NCI-H345 (cell line): ENCODE measurements at places on chromosomes 13 and 19.
A peak's percentile ranks its signal among the peaks of the same experiment; 100 is the strongest.

- DNase-seq, result no peak
Measured at GRCh38 chr13:95197548-95197947, 103.7 kb downstream of the ABCC4 start.

DNA sequence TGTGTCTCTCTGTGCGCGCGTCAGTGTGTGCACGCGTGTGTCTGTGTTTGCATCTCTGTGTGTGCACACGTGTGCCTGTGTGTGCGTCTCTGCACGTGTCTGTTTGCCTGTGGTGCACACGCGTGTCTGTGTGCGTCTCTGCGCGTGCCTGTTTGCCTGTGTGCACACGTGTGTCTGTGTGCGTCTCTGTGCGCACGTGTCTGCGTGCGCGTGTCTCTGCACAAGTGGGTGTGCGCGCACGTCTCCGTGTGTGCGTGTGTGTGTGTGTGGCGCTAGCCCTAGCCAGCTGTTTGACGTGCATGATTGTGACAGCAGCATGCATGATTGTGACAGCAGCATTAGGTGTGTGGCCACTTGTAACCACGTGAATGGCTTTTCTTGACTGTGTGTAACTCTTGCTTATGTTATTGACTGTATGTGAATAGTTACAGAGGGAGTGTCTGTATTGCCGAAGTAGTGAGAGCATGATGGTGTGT, 31.1 kb downstream of the ZNF146 start:
- peak; percentile 40 for DNase-seq

DNA sequence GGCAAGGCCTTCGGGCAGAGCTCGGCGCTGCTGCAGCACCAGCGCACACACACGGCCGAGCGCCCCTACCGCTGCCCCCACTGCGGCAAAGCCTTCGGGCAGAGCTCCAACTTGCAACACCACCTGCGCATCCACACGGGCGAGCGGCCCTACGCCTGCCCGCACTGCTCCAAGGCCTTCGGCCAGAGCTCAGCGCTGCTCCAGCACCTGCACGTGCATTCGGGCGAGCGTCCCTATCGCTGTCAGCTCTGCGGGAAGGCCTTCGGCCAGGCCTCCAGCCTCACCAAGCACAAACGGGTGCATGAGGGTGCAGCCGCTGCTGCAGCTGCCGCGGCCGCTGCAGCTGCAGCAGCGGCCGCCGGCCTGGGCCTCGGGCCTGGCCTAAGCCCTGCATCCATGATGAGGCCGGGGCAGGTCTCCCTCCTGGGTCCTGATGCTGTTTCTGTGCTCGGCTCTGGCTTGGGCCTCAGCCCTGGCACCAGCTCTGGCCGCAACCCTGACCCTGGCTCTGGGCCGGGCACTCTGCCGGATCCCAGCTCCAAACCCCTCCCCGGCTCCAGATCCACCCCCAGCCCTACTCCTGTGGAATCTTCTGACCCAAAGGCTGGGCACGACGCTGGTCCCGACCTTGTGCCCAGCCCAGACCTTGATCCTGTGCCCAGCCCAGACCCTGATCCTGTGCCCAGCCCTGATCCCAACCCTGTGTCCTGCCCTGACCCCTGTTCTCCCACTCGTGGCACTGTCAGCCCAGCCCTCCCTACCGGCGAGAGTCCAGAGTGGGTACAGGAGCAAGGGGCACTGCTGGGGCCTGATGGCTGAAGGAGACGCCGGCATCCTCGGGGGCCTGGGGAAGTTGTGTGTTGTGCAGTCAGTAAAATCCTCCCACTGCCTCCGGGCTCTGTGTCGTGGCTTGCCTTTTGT, 2.0 kb upstream of the MCOLN1 start:
- no peak for DNase-seq

DNA sequence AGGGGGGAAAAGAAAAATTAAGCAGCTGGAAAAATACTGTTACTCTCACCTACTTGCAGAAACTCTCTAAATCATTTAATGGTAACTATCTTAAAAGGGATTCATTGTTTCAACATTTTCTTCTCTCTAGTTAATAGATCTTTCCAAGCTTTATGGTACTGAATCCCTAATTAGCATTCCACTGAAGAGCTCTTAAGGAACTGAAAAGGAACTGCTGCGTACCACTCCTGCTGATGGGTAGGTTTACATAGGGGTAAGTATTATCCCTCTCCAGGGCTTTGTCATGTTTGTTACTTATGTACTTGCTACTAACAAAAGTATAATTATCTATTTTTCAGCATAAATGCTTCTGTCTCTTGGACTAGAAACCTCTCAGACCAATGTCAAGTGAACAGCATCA, 12.5 kb downstream of the TEX30 start:
- no peak for DNase-seq

GRCh38 chr19:3360421-3361383, 5.7 kb upstream of the NFIC start:
- DNase-seq, result no peak

DNA sequence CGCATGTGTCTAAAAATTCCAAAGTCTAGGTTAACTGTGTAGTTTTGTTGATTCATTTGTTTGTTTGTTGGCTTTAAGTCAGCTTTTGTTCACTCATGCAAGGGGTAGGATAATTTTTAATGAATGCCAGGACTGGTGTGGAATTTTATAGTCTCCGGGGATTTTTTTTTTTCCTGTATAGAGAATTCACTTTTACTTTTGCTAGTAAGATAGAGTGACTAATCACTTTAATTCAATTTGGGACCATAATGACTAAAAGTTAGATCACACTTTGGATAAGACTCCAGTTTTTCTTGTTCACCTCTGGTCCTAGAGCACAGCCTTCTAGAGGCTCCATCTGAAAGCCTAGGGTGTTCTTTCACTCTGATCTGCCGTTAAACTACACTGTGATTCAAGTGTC, 1690.0 kb downstream of the PCDH9 start:
- no peak for DNase-seq

- no peak for DNase-seq
Measured at GRCh38 chr13:105406551-105406950, 1128.9 kb downstream of the EFNB2 start.
